ENCODE measurements at places on chromosomes 13 and 19.

- no peak for DNase-seq
These were observed 15.9 kb upstream of the OLFM4 start for GRCh38 chr13:53012707-53013106.

- no peak for DNase-seq
These were observed 69.6 kb downstream of the ACSBG2 start for GRCh38 chr19:6204866-6205723.

DNA sequence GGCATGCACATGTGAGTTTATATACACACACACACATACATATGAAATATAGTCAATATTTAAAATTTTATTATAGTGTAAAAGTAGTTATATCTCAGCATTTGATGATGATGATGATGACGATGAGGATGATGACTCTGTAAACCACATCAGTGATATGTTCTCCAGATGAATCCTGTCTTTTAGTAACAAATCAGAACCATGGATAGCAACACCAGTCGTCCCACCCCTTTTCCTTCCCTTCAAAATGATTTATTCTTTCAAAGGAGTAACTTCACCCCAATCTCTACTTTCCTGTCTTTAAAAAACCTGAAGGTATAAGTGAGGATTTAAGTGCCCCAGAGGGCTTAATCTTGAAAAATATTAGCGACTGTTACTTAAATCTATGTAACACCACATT is 74.1 kb downstream of the DCLK1 start:
- no peak for DNase-seq

DNA sequence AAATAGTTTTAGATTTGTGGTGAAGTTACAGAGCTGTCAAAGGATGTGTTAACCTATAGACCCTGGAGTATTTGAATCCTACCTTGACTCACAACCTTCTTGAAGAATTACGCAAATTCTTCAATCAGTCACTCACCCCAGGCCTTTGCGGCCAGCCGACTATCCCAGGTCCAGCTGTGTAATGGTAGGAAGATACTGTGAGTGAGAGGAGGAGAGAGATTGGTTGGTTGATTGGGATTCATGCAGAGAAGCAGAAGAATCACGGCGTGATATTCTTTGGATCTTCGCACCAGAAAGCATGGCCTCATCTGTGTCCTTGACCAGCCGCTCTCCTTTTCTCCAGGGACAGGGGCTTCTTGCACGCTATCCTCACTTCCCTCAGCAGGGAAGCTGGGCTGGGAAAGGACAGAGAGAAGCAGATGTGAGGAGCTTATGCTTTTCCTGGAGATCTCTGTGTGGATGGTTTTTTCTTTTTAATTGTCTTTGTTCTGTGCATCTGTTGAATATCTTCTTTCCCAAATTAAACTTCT is 249.1 kb downstream of the GGACT start:
- DNase-seq: no peak

- no peak for DNase-seq
These were observed 69.1 kb upstream of the RAP2A start for GRCh38 chr13:97364827-97365226.

- no peak for DNase-seq
These were observed 230.1 kb downstream of the KCTD12 start for GRCh38 chr13:76656056-76656455.

DNA sequence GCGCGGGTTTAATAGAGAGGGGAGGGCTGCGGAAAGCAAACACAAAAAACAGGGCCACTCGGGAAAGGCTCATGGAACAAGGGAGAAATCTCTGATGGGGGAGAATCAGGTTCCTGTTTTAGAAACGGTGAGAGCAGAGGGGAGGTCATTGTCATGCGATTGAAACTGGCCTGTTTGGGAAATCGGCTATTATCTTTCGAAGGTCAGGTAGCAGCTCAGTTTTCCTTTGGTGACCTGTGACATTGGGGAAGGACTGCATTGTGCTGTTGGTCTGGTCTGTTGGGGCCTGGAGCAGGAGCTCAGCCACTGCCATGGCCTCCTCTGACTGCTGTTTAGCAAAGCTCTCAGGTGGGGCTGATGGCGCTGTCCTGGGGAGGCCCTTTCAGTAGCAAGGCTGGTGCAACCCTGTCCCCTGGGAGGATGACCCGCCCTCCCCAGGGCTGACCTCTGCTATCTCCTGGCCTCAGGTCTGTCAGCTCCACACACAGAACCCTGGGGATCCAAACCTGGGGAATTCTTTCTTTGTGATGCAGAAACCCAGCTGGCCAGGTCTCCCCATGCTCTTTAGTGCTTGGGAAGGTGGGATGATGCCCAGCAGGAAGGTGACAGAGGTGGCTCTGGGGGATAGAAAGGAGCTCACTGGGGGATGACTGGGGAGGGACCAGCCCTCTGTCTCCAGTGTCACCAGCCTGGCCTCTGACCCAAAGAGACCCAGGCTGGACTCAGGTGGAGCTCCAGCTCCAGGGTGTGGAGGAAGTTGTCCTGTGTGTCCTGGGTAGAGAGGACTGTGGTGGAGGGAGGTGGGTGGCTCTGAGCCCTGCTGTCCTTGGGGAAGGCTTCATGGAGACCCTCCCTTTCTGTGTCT is 21.2 kb upstream of the CD177 start:
- no peak for DNase-seq

GRCh38 chr19:53461866-53462265 is 5.7 kb upstream of the ZNF813 start:
- DNase-seq: no peak

GRCh38 chr13:65844266-65844841 is 1385.8 kb downstream of the PCDH9 start:
- DNase-seq: no peak

DNA sequence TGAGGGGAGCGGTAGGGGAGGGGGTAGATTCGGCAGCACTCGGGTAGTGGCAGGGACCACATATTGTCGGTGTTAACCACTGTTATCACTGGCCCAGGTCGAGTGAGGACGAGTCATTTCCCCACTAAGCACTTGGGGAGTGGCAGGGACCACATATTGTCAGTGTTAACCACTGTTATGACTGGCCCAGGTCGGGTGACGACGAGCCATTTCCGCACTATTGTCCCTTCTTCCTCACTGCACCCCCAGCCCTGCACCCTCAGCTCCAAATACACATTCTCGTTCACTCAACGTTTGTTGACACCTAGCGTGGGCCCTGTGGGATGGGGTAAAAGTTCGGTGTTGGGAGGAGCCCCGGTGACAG is 467 bp upstream of the CLN5 start:
- DNase-seq: no peak

GRCh38 chr13:44165221-44165888 is 208.3 kb upstream of the SERP2 start:
- no peak for DNase-seq

- DNase-seq: peak; percentile 31
These were observed 1.2 kb downstream of the UQCRFS1 start for GRCh38 chr19:29211562-29212355.

GRCh38 chr19:41995959-41996797 is 2.1 kb upstream of the ATP1A3 start:
- no peak for DNase-seq

DNA sequence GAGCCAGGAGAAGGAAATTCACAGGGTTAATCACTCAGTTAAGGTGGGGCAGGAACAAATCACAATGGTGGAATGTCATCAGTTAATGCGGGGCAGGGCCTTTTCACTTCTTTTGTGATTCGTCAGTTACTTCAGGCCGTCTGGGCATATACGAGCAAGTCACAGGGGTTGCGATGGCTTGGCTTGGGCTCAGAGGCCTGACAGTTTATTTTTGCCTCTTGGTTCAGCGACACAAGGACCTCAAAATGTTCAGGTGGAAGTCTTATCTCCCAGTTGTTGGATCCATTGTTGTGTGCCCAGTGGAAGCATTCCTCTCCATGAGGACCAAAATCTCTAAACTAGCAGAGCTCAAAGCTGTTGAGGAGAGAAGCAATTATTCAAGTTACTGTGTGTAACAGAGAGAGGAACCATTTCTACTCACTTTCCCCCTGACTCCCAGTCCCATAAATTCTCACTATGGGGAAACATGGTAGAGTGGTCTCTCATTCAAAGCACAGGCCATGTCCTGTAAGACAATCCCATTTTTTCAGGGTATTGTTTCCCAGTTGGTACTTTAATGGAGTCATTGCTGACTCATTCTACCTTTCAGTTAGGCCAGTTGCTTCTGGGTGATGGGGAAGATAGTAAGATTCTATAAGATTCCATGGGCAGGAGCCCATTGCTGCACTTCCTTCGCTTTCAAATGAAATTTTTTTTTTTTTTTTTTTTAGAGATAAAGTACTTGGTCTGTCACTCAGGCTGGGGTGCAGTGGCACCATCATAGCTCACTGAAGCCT is 8.8 kb upstream of the COX7A1 start:
- DNase-seq: no peak

- DNase-seq: no peak
These were observed 1214.1 kb downstream of the DIAPH3 start for GRCh38 chr13:58949646-58950045.

DNA sequence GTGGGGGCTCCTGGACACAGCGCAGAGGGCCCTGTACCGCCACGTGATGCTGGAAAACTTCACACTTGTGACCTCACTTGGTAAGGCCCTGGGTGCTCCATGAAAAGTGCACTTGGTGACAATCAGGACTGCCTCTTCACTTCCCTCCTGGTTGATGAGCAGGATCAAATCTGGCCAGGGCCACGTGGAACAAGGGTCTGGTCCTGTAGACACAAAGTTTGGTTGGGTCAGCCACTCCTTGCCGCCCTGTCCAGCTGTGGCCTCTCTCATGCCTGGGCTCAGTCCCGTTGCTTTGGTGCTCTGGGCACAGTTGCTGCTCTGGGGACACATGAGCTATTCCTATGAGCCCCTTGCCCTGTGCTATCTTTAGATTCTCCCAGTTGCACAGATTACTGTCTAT is 2.3 kb downstream of the ZNF324B start:
- DNase-seq: no peak

- no peak for DNase-seq
These were observed 34.6 kb downstream of the CEBPA start for GRCh38 chr19:33267706-33268105.

DNA sequence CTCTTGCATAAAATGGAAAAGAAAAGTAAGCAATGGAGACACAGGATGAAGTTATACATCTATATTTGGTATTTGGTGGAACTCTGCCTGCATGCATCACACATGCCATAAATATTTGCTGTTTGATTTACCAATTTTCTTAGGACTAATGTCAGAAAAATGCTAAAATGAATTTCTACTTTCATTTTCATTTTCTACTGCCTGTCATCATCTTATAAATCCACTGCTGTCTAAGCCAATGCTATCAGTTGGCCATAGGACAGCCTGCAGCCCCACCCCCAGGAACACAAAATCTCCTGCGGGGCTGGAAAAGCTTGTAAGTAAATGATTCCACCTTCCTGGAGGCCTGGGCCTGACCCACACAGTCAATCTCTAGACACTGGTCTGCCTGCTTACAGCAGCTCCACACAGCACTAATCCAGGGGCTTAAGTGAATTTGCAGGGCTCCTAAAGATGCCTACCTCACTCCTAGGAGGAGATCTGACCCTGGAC is 122.0 kb downstream of the ENOX1 start:
- DNase-seq: peak; percentile 58

GRCh38 chr19:41701401-41702075 is 6.9 kb upstream of the CEACAM5 start:
- DNase-seq: no peak

DNA sequence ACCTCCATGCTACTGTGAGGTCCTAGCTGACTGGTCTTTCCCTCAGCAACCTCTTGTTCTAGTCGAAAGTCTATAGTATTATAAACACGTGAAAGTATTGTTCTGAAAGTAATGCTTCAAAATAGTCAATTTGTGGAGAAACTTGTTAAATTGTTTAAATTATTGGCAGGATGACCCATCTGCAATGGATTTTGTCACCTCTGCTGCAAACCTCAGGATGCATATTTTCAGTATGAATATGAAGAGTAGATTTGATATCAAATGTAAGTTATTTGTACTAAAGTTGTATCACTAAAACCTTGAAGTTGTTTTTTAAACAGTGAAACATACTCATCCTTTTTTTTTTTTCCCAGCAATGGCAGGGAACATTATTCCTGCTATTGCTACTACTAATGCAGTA is 25.9 kb downstream of the UBA2 start:
- DNase-seq: no peak

- peak; percentile 31 for DNase-seq
These were observed 97.6 kb upstream of the SIAH3 start for GRCh38 chr13:45949161-45949560.

- no peak for DNase-seq
These were observed 306.8 kb downstream of the RFC3 start for GRCh38 chr13:34124666-34125306.

DNA sequence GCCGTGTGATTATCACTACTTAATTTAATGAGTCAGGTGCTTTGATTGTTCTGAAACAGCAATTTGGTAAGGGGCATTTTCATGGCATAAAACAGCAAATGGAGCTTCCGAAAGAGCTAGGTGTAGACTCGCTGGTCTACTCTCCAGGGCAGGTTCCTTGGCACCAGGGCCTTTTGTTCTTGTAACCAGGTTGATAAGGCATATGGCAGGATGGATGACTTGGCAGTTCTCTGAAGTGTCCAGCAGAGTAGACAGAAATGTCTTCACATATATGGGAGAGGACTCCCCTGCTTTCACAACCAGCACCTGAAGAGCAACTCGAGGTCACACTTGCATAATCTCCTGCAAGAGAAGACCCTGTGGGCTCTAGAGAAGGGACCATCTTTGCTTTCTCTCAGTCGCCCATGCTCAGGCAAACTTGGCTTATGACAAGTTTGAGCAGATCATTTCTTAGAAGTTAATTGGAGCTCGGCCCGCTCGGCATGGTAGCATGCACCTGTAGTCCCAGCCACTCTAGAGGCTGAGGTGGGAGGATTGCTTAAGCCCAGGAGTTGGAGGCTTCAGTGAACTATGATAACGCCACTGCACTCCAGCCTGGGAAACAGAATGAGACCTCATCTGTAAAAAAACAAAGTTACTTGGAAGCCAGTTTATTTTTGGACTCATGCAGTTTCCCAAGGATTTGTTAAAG is 23.3 kb upstream of the WASF3 start:
- DNase-seq: no peak

- DNase-seq: no peak
These were observed 69.1 kb downstream of the RBM26 start for GRCh38 chr13:79336966-79337365.

GRCh38 chr13:50224534-50224933 is 209.3 kb downstream of the KCNRG start:
- peak; percentile 31 for DNase-seq

DNA sequence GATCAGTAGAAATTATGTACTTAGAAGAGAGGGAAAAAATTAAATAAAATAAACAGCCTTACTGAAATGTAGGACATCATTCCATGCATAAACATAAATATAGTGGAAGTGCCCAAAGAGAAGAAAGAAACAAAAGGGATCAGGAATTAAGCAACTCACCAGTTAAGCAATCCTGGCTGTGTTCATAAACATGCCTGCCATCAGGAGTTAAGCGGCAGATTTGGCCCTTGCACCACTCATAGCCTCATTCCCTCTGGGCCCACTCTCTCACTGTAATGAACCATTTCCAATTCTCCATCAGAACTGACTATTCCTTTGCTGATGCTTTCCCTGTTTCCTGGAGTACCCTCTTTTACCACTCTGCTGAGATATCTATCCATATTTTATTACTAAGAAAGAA is 281.4 kb downstream of the LHFPL6 start:
- DNase-seq: peak; percentile 82

GRCh38 chr19:3100747-3101730 is 6.9 kb downstream of the GNA11 start:
- DNase-seq: no peak
